Thoracic aorta (tissue), 2 donors: ENCODE measurements at places on chromosomes 7 and 10. TPM values are rescaled to one million over a fixed set of nuclear protein-coding genes. Genes with fewer than 3 reads are reported as not detected.
A peak's percentile ranks its signal among the peaks of the same experiment; 100 is the strongest.

- DNase-seq: peak; percentile 1
Measured at GRCh38 chr10:46550795-46551700, 5.4 kb downstream of the GPRIN2 start.

DNA sequence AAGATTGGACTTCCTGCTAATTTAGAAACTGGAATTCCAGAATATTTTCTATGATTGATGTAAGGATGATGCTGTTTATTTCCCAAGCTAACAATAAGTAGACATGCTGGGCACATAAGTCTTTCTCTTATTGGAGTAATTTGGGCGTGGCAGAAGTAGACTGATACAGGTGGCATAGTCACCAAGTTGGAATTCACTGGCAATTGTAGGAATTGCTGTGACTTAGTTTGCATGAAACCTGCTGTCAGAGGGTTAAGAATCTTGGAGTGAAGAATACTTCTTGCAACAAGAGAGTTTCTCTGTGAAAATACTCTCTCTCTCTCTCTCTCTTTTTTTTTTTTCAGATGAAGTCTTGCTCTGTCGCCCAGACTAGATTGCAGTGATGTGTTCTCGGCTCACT lies 569.7 kb downstream of the REEP3 start:
- DNase-seq: no peak

The TRPV6 gene
- total RNA-seq: not detected

The SEMA3D gene
- total RNA-seq: 18.5 TPM

GRCh38 chr10:21385536-21385935 lies 139.9 kb downstream of the SKIDA1 start:
- no peak for DNase-seq
